ENCODE measurements at places on chromosomes 6 and 20.

- DNase-seq: no peak
These were observed 10.9 kb upstream of the MRS2 start for GRCh38 chr6:24391756-24392405.

DNA sequence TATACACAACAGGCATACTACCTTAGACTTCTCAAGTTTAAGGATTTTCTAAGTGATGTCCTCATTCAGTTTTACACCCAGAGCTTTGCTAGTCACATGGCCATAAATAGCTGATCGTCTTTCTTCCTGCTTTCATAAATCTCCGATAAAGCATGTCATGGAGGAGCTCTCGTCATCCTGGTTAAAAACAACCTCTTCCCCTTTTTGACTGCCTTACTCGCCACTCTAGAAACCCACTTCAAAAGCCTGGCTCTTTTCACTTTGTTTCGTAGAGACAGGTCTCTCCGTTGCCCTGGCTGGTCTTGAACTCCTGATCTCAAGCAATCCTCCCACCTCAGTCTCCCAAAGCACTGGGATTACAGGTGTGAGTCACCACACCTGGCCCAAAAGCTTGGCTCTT is 67.0 kb upstream of the SMIM29 start:
- DNase-seq: peak; percentile 3

- no peak for DNase-seq
These were observed 16.2 kb downstream of the ANKRD6 start for GRCh38 chr6:89449193-89449592.

DNA sequence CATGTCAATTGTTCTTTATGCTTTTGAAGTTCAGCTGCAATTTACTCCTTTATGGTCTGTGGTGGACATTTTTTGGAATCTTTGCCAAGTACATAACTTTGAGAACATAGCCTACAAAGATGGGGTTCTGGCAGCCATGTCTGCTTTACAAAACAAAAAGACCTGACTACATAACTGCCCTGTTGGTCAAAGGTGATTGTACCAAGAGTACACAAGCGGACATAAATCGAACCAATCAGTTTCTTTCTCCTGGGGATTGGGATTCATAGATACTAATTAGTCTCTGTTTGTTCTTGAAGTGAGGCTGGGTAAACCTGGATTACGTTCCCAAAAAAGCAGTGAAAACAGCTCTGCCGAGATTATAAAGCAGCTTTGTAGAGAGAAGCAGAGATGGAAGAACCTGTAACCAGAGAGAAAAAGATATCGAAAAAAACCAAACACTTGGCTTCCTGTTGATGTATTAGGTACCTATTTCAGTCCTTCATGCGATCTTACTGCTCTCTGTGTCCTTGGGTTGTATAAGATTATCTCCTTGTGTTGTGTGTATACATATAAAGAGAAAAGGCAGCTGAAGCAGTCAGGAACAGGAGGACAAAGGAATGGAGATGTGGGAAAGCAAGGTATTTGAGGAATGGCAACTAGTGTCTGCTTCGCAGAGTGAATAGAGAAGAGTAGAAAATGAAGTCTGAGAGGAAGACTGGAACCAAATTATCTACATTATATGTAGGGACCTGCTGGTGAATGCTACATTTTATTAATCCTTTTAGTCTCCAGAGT is 2.7 kb upstream of the ZFAND3 start:
- no peak for DNase-seq

GRCh38 chr6:7707787-7708186 is 18.1 kb upstream of the BMP6 start:
- no peak for DNase-seq

- no peak for DNase-seq
These were observed 3.7 kb downstream of the TREML2 start for GRCh38 chr6:41197234-41197633.

DNA sequence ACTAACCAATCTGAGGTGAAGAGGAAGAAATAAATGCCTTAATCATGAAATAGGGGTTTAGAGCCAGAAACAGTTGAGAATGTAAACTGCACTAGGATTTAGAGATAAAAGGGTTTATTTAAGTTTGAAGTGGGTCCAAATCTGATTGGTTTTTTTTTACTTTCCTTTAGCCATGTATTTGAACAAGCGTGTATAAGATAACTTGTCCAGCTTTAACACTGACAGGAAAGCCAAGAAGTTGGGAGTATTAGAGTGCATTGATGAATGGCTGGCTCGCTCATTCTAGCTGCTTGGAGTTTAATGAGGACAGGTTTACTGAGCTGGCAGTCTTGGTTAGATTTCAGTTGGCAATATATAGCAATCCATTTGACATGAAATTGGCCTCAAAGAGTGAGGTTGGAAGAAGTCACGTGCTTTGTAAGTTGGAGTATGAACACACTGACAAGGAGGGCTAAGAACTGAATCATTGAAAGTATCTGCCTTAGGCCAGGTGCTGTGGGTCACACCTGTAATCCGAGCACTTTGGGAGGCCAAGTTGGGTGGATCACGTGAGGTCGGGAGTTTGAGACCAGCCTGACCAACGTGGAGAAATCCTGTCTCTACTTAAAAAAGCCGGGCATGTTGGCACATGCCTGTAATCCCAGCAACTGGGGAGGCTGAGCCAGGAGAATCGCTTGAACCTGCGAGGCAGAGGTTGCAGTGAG is 13.7 kb downstream of the SRSF3 start:
- no peak for DNase-seq

DNA sequence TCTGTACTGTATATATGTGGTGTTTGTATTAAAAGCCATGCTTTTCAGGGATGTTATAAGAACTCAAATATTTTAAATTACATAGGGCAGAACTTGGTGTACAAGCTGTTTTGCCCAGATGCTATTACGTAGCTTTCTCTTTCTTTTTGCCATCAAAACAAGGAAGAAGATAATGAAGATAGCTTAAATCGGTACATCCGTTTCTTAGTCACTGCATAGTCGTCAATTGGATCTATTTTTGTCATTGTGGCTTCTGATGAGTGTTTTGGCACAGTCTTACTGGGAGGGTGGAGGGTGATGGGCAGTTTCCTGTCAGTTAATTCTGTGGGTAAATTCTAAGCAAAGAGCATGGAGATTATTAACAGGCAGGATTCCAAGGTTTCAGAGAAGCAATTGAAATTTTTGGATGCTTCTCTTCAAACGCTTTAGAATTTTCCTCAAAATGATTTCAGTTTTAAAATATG is 649.1 kb upstream of the GJE1 start:
- peak; percentile 41 for DNase-seq

- DNase-seq: no peak
These were observed 99.2 kb downstream of the QKI start for GRCh38 chr6:163513570-163514166.

DNA sequence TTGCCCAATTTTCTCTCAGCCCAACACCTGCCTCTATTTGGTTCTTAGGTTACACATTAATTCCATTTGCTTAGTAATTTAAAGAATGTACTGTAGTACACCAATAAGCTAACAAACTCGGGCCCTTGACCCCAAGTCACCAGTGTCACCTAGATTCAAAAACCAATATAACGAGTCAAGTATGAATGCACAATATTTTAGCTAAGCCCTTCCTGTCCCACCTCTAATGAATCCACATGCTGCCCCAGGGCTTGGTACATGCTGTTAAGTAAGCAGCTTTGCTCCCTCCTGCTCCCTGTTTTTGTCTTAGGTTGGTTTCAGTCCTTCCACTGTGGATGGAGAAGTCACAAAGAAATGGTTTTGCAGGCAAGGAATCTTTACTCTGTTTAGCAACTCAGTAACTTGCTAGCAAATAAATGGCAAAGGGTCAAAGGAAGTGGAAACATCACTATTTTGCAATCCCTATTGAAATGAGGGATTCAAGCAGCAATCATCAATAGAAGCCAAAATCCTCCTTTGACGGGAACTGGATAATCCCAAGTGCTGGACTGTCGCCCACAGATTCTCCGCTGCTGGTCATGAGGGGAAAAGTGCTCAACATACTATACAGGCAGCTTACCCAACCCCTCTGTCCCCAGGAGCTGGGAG is 5.0 kb upstream of the MPC1 start:
- DNase-seq: no peak
